Activated naive CD4-positive, alpha-beta T cell treated with anti-CD3 and anti-CD28 coated beads, Interleukin-2, amount 50 U/mL, for 72 hours (primary cell): ENCODE measurements at places on chromosomes 5 and 9.

GRCh38 chr9:115115924-115116323 is 2.0 kb downstream of the TNC start:
- DNase-seq: no peak

GRCh38 chr5:89011778-89012711 is 129.1 kb upstream of the MEF2C start:
- no peak for DNase-seq

DNA sequence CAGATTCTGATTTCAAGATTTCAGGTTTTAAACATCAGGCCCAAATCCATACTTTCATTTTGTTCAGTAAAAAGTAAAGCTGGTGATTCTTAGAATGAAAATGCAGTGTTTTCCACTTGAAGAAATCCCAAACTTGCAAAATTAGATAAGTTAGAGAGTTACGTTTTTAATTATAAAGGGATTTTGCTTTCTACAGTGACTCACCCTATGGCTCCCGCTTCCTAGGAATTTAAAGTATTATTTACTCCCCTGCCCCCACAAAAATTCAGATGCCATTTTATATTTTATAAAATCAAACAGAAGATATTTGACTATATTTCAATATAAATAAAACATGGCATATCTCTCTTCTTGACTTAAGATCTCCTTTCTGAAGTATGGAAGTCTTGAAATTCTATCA is 402.9 kb downstream of the ZSWIM6 start:
- no peak for DNase-seq

DNA sequence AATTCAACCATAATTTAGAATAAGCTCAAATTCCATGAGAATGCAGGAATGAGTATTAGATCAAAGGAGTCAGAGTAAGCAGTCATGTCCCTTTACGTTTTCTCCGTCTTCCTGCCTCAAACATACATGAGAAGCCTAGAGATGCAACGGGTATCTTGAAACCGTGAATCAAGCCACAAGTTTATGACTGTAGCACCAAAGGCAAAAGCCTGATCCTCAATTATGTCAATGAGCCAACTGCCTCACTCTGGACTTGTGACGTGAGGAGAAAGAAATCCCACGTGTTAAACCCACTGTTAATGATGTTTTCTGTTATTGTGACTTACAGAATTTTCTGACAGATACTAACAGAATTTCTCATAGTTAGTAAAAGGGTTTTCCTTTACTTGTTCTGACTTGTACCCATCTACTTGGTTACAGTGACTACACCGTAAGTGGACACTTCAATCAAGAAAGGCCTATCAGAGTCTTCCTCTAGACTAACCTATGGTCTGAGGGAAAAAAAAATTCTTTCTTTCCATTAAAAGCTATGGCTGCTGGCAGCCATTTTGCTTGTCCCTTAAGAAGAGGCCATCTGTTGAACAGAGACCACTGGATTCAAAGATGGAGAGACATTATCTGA is 35.3 kb upstream of the HK3 start:
- DNase-seq: no peak

DNA sequence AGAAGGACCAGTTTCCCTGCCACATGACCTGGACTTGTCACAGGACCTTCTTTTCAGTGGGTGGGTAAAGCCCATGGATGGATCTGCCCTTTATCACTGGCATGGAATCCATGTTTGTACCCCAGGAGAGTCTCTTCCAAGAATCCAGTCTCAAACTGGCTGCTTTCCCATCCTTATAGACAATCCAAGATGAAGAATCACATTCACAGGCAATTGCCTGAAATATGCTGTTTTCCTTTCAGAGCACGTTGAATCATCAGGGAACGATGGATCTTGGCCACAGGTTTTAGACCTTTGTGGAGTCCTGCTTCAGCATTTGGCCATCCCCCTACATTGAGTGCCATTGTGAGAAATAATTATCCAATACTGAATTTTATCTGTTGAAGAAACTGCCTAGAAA is 319.8 kb downstream of the ASTN2 start:
- no peak for DNase-seq

GRCh38 chr5:6504677-6505415 is 56.2 kb downstream of the UBE2QL1 start:
- DNase-seq: no peak

GRCh38 chr9:98961513-98962180 is 17.9 kb downstream of the COL15A1 start:
- no peak for DNase-seq

GRCh38 chr9:123544007-123544827 is 188.2 kb downstream of the CRB2 start:
- no peak for DNase-seq

DNA sequence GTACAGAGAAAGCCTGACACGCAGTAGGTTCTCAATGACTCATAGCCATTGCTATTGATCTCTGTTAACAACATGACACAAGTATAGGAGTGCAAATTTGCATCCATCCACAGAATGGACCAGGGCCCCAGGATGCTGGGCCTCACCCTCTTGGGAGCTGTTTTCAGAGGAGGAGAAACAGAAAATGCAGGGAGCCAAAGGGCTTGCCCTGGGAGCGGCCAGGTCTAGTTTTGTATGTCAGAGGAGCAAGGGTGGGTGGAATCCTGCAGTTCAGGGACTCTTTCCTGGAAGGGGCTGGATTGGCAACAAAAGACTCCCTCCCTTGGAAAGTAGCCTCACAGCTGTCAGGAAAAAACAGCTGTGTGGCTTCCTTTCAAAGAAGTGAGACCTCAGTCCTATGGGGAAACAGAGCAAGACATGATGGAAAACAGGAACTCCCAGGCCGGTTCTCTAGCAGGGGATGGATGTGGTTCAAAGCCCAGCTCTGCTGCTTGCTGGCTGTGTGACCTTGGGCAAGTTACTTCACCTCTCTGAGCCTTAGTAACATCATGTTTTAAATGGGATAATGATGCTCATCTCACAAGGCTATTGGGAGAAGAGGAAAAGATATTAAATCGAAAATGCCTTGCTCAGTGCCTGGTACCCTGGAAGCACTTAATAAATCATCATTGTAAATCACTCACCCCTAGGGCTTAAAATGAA is 50.5 kb upstream of the SH3PXD2B start:
- DNase-seq: no peak

GRCh38 chr5:30880514-30880913 is 313.0 kb upstream of the CDH6 start:
- DNase-seq: no peak

GRCh38 chr5:56574778-56575177 is 240.6 kb upstream of the MAP3K1 start:
- no peak for DNase-seq

DNA sequence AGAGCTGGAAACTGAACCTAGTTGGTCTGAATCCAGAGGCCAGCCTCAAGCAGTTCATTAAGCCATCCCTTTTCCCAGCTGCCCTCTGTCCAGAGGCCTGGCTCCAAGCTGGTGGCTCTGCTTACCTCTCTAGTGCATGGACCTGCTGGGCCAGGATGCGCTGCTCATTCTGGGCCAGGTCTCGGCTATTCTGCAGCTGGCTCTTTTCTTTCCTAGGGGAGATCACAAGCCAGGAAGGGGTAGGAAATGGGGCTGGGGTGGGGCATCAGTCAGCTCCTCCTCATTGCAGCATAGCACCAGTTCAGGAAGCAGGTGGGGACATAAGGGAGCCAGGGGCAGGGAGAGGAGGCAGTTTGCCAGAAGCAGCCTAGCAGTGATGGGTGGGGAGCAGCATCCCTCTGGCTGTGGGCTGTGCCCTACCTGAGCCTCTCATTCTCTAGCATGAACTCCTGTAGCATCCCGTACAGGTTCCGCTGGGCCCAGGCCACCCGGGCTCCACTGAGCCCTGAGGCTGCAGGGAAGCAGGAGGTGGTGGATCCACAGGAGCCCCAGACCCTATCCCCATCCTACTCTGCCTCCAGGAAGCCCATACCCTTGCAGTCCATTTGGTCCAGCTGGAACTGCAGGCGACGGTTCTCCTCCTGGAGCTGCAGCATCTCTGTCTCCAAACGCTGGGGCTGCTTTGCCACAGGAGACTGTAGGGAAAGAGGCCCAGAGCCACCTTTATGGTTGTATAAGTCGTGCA is 5.2 kb downstream of the KIF12 start:
- no peak for DNase-seq

- no peak for DNase-seq
Observed at GRCh38 chr9:87199278-87199677, 252.0 kb upstream of the GAS1 start.

DNA sequence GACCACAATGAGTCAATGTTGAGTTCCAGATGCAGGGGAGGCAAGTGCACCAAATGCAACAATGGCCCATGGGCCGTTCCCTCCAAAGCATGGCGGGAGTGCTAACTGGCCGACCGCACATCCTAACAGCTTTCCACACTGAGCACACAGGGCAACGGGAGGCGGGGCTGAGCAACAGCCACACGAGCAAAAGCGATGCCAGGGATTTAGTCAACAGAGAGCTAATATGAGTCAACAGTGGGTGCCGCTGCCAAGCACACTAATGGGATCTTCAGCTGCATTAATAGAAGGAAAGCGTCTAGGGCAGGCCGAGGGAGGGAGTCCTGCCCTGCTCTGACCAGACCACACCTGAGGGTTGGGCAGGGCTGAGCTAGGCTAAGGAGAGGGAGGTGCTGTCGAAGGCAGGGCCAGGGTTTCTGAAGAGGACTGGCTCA is 4.6 kb downstream of the EPB41L4B start:
- DNase-seq: no peak

GRCh38 chr9:113621309-113621791 is 157.8 kb downstream of the RGS3 start:
- DNase-seq: no peak
